ENCODE measurements at places on chromosomes 13 and 19.

DNA sequence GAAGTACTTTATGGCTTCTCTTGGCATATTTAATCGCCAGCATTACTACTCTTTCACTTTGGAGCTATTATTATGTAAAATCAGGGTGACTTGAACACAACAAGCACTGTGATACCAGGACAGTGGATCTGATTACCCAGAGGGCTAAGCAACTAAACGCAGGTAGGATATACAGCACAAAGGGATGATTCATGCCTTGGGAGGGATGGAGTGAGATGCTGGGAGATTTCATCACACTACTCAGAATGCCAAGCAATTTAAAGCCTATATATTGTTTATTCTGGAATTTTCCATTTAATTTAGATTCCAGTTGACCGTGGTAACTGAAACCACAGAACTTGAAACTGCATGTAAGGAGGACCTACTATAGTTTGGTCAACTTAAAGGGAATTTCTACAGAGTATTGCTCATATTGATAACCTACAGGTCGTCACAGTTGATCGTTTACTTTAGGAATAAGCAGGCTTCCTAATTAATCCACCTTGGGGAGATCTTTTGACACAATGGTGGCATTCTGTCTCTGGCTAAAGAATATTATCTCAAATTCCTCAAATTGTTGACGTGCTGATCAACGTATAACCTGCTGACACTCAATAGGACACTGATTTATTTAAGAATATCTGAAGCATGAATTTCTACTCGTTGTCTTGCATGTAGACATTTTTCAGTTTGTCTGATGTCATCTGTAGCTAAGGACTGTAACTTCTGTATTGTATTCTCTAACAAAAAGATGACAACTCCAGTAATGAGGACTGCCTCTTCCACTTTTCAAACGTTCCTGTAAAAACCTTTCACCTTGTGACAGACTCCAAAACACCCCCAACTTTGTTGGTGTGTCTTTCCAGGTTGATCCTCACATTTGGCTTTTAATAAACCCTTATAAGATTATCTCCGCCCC, 254.2 kb downstream of the GPC5 start:
- DNase-seq = no peak

DNA sequence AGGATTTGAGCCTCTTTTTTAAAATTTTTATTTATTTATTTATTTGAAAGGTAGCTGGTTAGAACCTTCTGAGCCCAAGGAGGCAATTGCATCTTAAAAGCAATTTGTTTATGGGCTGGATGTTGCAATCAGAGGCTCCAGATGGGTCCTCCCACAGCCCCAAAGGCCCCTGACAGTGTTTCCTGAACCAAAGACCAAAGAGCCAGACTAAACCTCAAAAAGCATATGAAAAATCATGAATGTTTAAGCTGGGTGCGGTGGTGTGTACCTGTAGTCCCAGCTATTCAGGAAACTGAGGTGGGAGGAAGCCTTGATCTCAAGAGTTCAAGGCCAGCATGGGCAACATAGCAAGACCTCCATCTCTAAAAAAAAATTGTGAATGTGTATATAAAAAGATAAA, 67.8 kb upstream of the RGCC start:
- DNase-seq = peak; percentile 69

GRCh38 chr13:20550799-20551198, 16.2 kb upstream of the IFT88 start:
- peak; percentile 10 for DNase-seq

DNA sequence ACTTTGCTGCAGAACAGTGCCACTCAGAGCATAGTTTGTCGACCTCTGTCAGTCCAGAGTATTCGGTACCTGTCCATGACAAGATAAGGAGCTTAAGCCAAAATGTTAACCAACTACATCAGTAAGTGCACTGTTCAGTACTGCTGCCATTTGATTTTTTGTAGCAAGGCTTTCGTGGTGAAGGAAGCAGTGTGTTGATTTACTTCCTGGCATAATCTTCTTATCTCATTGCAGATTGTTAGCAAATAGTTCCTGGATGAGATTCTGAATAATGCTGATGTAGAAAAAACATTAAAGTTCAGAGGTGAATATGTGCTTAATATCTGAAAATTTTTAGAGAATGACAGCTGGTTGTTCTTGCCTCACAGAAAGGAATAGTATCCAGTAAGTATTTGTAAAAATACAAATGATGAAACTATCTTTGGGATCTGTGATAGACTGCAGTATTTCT, 85.7 kb downstream of the LRRC63 start:
- peak; percentile 72 for DNase-seq

- no peak for DNase-seq
Measured at GRCh38 chr13:90787007-90787406, 560.5 kb upstream of the MIR17HG start.

DNA sequence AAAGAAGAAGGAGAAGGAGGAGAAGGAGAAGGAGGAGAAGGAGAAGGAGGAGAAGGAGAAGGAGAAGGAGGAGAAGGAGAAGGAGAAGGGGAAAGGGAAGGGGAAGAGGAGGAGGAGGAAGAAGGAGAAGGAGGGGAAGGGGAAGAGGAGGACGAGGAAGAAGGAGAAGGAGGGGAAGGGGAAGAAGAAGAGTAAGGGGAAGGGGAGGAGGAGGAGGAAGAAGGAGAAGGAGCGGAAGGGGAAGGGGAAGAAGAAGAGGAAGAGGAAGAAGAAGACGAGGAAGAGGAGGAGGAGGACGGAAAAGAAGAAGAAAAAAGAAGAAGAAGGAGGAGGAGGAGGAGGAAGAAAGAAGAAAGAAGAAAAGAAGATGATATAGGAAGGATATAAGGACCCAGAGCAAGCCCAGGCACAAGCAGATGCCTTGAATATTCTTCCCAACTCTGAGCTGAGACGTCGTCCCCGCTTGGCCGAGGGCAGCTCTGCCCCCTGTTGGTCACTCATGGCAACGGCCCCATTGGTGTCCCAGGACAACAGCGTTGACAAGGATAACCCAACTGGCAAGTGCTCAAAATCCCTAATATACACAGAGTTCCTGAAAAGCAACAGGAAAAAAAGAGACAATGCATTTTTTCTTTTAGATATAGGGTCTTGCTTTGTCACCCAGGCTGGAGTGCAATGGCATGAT, 30.6 kb upstream of the IGSF23 start:
- DNase-seq = peak; percentile 19
